ENCODE measurements at places on chromosomes 4 and X. TPM values are rescaled to one million over a fixed set of nuclear protein-coding genes. Genes with fewer than 3 reads are reported as not detected.

Gene SSX2
- total RNA-seq = not detected

Gene GLUD2
- total RNA-seq = 0.24 TPM

Gene DUX4
- total RNA-seq = not detected

Gene RASGEF1B
- 0.61 TPM for total RNA-seq

Gene NXF2B
- not detected for total RNA-seq

Gene FMR1NB
- total RNA-seq = not detected

Gene GRID2
- not detected for total RNA-seq

Gene FAM193A
- total RNA-seq = 35.3 TPM

Gene PIN4
- total RNA-seq = 4.4 TPM

Gene UBL4A
- total RNA-seq = 53.4 TPM

Gene ZFP92
- 2.0 TPM for total RNA-seq

Gene OPN1MW
- total RNA-seq = not detected

Gene LAMTOR3
- total RNA-seq = 31.9 TPM

Gene PABPC5
- not detected for total RNA-seq

Gene CDKL5
- total RNA-seq = 1.7 TPM

Gene FREM3
- not detected for total RNA-seq

Gene ZMAT1
- 3.9 TPM for total RNA-seq

Gene CENPVL3
- not detected for total RNA-seq

Gene CT45A9
- total RNA-seq = not detected

Gene ADGRA3
- total RNA-seq = 1.2 TPM

Gene C4orf50
- 2.1 TPM for total RNA-seq

Gene CRMP1
- not detected for total RNA-seq

Gene NXF2
- total RNA-seq = not detected

Gene IL3RA
- total RNA-seq = 0.52 TPM

Gene CCDC120
- total RNA-seq = 6.9 TPM

Gene PRSS12
- total RNA-seq = not detected

Gene NOX1
- not detected for total RNA-seq

Gene CACNA1F
- 6.2 TPM for total RNA-seq

Gene PCDH7
- not detected for total RNA-seq

Gene NDP
- 0.53 TPM for total RNA-seq

Gene ADAM29
- not detected for total RNA-seq

Gene KLF8
- total RNA-seq = 10.9 TPM

Gene TXK
- total RNA-seq = 26.8 TPM

Gene HSFX4
- not detected for total RNA-seq

Gene NUP62CL
- 5.5 TPM for total RNA-seq

Gene CCNG2
- 25.6 TPM for total RNA-seq

Gene CTAG1A
- not detected for total RNA-seq

Gene IDUA
- 14.9 TPM for total RNA-seq

Gene PGAM4
- not detected for total RNA-seq

Gene BEND4
- 0.32 TPM for total RNA-seq

Gene ODAM
- total RNA-seq = not detected

Gene TMEM129
- total RNA-seq = 16.0 TPM

Gene MAGEA12
- not detected for total RNA-seq

Gene GPR50
- not detected for total RNA-seq

Gene RAB39B
- 10.2 TPM for total RNA-seq

Gene SHISA3
- not detected for total RNA-seq

Gene TMEM128
- 9.1 TPM for total RNA-seq

Gene HSFX1
- total RNA-seq = 0.56 TPM

Gene NCAPG
- 75.6 TPM for total RNA-seq

Gene MAGEA2
- not detected for total RNA-seq

Gene CT45A10
- total RNA-seq = not detected

Gene DUSP9
- total RNA-seq = 0.13 TPM

Gene UGT2A1
- total RNA-seq = not detected

Gene TMEM154
- 18.0 TPM for total RNA-seq

Gene HTR2C
- not detected for total RNA-seq

Measured in activated T-helper 17 cell treated with anti-CD3 and anti-CD28 coated beads, Interleukin-2, amount 50 U/mL, for 72 hours (primary cell).